ENCODE measurements at places on chromosomes 13 and 19. TPM values are rescaled to one million over a fixed set of nuclear protein-coding genes. Genes with fewer than 3 reads are reported as not detected.

GRCh38 chr19:50844296-50844935 is 10.3 kb upstream of the KLK3 start:
- H3K4me3 ChIP-seq: no peak overlapping the region
- DNase-seq: no peak
- no peak overlapping the region for H3K27ac ChIP-seq

TMEM86B gene
- 1.4 TPM for total RNA-seq

KIR2DL3 gene
- not detected for total RNA-seq

AZU1 gene
- total RNA-seq: not detected

DNA sequence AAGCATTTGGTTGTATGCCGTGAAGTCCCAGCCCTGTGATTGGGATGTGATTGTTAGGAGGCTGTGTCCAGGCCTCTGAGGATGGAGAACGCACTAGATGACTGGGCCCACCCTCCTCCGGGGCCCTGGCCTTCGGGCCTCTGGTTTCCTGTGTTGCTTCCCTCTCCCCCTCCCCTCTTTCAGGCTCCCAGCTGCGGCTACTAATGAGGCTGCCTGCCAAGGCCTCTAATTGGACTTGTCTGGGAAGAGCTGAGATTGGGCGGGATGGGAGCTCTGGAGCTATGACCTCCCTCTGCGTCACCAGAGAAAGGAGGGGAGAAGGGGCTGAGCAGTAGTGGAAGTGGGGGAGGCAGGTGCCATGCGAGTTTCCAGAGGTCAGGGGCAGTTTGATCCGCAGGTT is 9.9 kb downstream of the PTH2 start:
- no peak overlapping the region for H3K27ac ChIP-seq
- H3K4me3 ChIP-seq: no peak overlapping the region
- H3K27me3 ChIP-seq: no peaks in the 10 kb centered on the region
- DNase-seq: no peak
- H3K4me1 ChIP-seq: no peaks in the 10 kb centered on the region
- H3K36me3 ChIP-seq: no peaks in the 10 kb centered on the region

DNA sequence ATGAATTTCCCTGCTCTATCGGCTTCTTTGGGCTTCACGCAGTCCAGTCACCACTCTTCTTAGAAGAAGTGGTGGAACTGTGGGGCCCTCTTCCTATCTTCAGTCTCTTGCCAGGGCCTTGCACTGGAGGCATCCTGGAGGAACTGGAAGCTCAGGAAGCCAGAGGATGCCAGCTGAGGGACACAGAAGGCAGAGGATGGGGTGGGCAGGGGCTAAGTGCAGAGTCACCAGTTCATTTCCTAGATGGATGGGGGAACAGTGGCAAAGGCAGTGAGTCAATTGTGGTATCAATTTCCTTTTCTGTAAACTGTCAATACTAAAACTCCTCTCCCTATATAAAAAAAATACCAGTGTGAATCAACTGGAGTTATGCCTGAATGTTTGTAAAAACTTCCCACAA is 419.7 kb downstream of the KLF12 start:
- H3K36me3 ChIP-seq: no peaks in the 10 kb centered on the region
- no peak overlapping the region for H3K4me3 ChIP-seq
- H3K4me1 ChIP-seq: peaks cover 4% of the 10 kb centered on the region
- DNase-seq: no peak
- no peaks in the 10 kb centered on the region for H3K27me3 ChIP-seq
- no peak overlapping the region for H3K27ac ChIP-seq

GRCh38 chr19:14379294-14380065 is 1.8 kb upstream of the ADGRE5 start:
- H3K4me1 ChIP-seq: peaks cover 8% of the 10 kb centered on the region
- no peak overlapping the region for H3K4me3 ChIP-seq
- H3K27ac ChIP-seq: no peak overlapping the region
- no peak for DNase-seq
- H3K27me3 ChIP-seq: no peaks in the 10 kb centered on the region

DNA sequence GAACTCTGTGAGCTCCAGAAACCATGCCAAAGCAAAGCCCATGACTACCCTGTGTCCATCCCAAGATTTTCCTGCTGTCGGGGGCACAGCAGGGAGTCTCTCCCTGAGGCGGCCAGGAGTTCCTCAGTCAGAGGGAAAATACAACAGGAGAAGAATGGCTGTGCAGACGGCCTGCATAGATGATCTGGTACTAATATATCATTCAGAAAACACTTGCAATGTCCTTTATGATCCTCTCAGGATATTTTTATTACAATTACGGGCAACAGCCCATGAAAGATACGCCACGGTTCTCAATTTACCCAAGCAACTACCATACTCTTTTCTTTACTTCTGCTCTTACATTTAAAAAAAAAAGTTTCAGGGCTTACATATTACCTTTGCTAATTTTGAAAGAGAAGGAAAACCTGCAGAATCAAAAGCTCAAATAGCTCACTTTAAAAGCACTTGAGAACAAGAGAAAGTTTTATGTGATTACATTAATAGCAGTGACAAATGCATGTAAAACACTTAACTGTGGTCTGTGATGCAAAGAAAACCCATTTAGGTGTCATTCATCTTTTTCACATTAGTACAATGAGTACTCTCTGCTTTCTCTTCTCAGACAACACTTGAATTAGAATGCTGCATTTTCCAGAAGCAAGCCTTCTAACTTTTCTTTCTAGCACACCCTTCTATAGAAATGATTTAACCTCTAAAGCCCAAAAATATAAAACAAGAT is 460.8 kb downstream of the KLF5 start:
- no peaks in the 10 kb centered on the region for H3K27me3 ChIP-seq
- no peak for DNase-seq
- H3K4me3 ChIP-seq: no peak overlapping the region
- no peaks in the 10 kb centered on the region for H3K36me3 ChIP-seq

DNA sequence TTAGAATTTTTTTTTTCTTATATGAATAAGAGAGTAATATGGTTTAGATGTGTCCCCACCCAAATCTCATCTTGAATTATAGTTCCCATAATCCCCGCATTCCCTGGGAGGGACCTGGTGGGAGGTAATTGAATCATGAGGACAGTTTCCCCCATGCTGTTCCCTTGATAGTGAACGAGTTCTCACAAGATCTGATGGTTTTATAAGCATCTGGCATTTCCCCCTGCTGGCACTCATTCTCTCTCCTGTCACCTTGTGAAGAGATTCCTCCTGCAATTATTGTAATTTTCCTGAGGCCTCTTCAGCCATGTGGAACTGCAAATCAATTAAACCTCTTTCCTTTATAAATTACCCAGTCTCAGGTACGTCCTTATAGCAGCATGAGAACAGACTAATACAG is 205.7 kb downstream of the MYO16 start:
- H3K36me3 ChIP-seq: no peaks in the 10 kb centered on the region
- H3K27me3 ChIP-seq: no peaks in the 10 kb centered on the region
- no peak for DNase-seq

NCR1 gene
- total RNA-seq: not detected

SERPINE3 gene
- not detected for total RNA-seq

TIMM50 gene
- total RNA-seq: 27.5 TPM

DNA sequence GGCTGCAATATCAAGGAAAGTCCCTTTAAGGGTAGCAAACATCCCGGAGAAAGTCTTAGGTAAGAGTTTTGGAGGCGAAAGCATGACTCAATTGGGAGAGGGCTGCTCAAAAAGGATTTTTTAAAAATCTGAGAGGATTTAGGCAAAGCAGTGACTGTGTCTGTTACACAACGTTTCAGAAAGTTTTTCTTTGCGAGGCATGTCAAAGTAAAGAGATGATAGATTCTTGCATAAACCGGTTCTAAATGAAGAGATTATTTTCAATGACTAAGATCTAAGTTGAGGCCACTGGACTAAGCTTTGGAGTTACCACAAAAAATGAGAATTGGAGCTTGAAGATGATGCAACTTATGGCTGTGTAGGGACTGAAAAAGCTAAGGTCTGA is 43.7 kb upstream of the ENOX1 start:
- H3K27ac ChIP-seq: no peak overlapping the region
- no peaks in the 10 kb centered on the region for H3K4me1 ChIP-seq
- H3K36me3 ChIP-seq: no peaks in the 10 kb centered on the region
- H3K4me3 ChIP-seq: no peak overlapping the region
- no peak for DNase-seq

DNA sequence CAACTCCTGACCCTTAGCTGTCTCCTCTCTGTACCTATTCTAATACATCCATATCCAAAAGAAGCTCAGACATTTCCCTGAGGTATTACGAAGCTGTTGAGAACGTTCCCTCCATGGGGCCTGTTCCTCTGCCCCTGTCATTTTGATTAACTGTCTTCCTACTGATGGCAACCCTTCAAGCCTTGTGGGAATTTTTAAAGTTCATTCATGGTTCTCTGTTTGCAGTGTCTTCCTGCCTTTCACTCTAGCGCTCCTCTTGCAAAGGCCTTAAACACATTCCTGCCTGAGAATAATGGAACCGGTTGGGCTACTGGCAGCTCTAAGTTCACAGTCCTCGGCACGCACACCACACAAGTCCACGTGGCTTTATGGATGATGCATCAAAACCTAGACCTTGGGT is 66.1 kb downstream of the LHFPL6 start:
- H3K4me3 ChIP-seq: no peak overlapping the region
- no peaks in the 10 kb centered on the region for H3K27me3 ChIP-seq
- no peaks in the 10 kb centered on the region for H3K36me3 ChIP-seq
- H3K27ac ChIP-seq: no peak overlapping the region
- no peaks in the 10 kb centered on the region for H3K4me1 ChIP-seq
